Activated T-cell treated with anti-CD3 and anti-CD28 coated beads for 4 hours (primary cell): ENCODE measurements at places on chromosomes 6 and 20.

- DNase-seq = no peak
These were observed 37.1 kb downstream of the PLEKHG1 start for GRCh38 chr6:150636808-150637207.

DNA sequence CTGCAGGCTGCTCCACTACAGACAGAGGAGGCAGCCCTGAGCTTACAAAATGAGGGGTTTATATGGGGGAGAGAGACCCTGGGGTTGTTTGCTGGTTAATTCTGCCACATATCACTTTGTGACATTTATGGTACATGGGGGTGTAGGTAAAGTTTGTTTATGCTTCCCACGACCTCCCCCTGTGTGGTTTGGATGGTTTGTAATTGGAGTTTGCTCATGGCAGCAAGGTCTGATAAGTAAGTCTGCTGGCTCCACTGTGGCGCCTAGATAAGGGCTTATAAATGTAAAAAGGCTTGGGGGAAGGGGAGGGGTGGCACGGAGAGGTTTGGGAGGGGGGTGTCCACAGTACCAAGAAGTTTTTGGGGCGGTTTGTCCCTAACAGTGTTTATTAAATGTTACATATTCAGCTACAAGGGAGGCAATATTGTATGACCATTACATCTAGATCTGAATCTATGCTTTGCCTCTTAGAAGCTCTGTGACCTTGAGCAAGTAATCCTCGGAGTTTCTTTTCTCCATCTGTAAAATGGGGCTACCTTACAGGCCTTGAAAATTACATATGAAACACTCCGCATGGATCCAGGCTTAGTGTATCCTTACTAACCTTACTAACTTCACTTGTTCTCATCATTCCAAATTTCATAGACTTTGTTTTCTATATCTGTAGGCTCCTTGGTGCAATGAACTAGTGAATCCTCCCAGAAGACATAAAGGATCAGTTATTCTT is 204.8 kb upstream of the NOX3 start:
- no peak for DNase-seq

DNA sequence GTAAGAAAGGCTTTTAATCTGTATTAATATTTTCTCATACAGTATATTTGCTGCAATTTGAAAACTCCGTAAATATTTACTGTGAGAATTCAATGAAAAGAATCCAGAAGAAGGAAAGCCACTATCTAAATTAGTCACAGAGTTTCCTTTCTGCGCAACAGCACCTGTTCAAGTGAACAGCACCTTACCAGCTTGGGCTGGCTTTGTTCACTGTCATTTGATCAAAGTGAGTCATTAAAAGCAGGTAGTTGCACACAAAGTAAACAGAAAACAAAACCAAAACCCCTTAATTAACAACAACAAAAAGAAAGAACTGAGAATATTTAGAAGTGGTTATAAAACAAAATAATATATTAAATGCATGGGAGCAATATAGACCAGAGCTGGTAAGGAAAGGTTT is 12.8 kb downstream of the SMLR1 start:
- DNase-seq = no peak

GRCh38 chr6:34047913-34048867 is 97.7 kb downstream of the GRM4 start:
- no peak for DNase-seq

DNA sequence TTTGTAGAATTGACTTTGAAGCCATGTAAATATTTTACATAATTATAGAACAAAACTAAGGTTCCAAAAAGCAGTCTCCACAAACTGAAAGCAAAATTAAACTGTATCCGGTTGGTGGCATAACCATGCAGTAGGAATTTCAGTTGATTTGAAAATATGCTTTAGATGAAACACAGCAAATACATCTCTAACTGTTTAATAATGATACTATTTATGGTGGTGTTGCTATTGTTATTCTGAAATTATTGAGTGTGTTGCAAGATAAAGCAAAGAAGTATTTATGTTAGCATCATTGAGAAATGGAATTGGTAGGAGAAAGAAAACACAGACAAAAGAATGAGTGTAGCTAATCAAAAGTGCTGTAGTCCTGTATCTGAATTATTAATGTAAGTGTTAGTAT is 73.8 kb upstream of the MTHFD1L start:
- DNase-seq = no peak
